ENCODE measurements at places on chromosomes 1 and 21.

GRCh38 chr1:76239470-76239918, 164.9 kb downstream of the ST6GALNAC3 start:
- no peak for DNase-seq

GRCh38 chr1:40059338-40059959, 18.9 kb downstream of the CAP1 start:
- no peak for DNase-seq

DNA sequence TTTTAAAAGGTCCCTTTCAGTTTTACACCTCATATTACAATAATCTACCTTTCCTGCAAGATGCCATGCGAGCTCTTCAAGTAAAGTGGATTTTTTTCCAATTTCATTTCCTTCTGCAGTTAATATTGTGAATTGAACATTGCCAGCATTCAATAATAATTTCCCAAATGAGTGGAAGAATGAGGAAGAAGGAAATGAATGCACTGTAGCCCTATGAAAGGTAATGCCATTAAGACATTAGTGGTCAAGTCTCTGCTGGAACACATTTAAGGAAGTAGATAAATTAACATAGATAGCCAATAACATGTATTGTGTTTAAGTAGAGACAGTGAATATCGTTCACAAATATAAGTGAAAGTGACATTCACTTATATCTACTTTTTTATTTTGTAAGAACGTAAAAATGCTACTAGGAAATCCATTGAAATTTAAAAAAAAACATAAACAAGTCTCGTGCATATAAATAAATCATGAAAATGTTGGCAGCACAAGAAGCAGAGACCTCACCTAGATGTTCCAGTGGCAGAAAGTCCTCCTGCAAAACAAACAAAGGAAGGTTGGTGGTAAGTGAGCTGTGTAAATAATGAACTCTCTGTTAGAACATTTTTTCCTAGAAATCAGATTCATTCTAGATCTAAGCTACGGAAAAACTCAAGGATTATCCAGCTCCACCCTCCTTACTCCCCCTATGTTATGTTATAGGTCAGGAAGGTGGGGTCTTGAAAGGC, 17.7 kb downstream of the FCRL3 start:
- DNase-seq = no peak

GRCh38 chr1:202811296-202812175, 782 bp downstream of the PCAT6 start:
- peak; percentile 20 for DNase-seq

DNA sequence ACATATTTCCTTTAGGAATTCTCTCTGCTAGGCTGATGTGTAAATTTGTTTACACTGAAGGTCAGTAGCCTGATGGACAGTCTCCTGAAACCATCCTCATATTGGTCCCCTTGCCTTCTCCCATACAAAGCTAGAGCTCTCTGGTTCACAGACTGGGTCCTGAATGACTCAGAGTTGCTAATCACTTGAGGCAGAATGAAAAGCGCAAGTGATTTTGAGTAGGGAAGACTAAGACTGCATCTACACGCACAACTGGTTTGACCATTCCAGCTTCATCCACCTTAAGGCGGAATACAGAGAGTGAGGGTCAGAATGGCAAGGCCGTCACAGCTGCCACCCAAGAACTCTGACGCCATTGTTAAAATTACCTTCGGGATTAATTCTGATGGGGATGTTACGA, 70.2 kb upstream of the KIF26B start:
- DNase-seq = no peak

GRCh38 chr1:147556643-147557042, 15.3 kb downstream of the BCL9 start:
- no peak for DNase-seq

DNA sequence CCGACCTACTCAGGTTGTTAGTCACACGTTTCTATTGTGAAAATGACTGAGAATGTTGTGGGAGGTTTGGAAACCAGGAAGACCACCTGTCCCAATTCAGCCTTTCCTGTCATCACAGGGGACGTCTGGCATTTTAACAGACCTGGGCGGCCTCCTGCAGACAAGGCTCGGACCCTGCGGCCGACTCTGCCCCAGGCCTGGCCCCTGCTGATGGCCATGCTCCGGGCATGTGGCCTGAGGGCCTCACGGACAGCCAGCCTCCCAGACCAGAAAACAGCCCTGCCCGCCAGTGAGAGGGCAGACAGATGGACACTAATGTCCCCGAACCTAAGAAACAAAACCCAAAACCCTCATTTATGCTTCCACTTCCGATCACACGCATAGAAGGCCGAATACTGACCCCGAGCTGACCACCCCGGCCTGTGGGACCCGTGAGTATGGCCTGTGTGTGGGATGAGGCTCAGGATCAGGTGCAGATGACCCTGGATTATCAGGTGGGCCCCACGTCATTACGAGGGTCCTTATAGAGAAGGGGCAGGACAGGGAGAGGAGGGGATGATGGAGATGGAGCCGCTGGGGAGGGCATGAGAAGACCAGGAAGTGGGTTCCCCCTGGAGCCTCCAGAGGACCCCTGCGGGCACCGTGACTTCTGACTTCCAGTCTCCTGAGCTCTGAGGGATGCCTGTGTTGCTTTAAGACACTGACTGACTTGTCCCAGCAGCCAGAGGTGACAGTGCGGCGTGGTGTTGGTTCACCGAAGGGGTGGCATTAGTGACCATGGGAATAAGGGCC, 9.6 kb downstream of the COL18A1 start:
- no peak for DNase-seq

DNA sequence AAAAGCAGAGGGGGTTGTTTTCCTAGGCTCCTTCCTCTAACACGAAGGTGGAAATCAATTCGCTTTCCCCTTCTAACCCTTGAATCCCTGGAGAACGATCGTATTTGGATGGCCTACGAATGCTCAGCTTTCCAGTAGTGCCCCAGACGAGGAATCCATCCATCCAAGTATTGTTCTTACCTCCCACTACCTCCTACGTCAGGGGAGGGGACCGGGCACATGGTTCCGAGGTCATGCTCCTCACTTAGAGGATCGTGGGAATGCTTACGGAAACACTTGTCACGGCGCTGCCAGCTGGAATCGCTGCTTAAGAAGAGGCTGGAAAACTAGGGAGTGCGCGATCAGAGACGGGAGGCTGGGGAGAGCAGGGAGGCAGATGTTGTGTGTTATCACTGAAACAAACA, 47.4 kb downstream of the CAPZB start:
- peak; percentile 87 for DNase-seq

GRCh38 chr1:37306461-37306860, 167.9 kb upstream of the ZC3H12A start:
- DNase-seq = no peak

DNA sequence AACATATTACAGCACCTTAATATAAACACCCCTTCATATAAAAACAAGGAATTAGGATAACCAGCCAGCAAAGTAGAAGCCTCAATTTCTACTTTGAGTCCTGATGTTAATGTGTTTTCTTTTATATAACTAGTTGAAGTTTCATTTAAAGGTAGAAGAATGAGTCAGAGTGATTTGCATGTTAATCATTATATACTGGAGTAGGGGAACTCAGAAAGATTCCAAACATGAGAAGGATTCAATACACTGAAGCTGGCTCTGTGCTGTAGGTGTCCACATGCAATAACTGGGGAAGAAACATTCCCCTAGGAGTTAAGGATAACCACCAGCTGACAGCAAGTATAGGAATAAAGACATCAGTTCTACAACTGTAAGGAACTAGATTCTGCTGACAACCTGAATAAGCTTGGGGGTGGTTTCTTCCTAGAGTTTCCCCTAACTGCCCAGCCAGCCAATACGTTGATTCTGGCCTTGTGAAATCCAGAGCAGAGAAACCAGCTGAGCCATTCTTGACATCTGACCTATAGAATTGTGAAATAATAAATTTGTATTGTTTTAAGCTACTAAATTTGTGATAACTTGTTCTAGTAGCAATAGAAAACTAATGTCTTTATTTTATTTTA, 33.4 kb upstream of the RNPC3 start:
- no peak for DNase-seq

DNA sequence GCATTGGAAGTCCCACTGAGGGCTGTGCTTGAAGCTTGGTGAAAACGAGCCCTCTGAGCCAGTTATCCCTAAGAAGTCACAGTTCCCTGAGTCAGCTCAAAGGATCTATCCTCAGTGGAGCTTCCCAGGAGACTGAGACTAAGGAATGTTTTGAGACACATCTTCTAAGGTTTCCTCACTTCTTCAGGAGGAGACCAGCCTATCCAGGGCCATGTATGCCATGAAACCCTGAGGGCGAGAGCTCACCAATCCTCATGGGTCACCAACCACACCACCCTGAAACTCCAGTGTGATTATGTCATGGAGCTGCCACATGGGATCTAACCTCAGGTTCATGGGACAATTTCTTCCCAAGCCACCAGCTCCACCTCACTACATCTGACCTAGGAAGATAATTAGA, 7.6 kb upstream of the TIE1 start:
- DNase-seq = no peak

- no peak for DNase-seq
These were observed 73.2 kb upstream of the TRABD2B start for GRCh38 chr1:48070396-48070750.

GRCh38 chr1:2446394-2446793, 29.7 kb upstream of the PLCH2 start:
- no peak for DNase-seq

DNA sequence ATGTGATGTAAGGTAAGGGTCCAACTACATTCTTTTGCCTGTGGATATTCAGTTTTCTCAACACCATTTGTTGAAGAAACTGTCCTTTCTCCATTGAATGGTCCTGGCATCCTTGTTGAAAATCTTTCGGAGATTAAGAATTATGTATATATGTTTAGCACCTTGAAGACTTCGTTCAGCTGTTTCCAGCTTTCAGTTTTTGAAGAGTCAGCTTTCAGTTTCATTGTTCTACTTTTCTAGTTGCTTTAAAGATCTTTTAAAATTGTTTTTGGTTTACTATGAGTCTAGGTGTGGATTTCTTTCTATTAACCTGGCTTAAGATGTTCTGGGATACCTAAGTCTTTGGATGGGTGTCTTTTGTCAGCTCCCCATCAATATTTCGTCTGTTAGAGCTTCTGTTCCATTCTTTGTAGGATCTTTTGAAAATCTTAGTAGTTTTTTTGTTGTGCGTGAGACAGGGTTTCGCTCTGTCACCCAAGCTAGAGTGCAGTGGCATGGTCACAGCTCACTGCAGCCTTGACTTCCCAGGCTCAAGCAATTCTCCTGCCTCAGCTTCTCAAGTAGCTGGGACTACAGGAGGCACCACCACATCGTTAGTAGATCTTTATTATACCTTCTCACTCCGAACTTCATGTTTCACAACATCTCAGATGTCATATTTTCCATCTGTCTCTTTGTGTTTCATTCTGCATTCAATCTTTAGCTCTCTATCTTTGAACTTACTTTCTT, 353.5 kb upstream of the B3GALT2 start:
- DNase-seq = no peak

- DNase-seq = no peak
These were observed 588 bp upstream of the WNT3A start for GRCh38 chr1:228006034-228006785.

DNA sequence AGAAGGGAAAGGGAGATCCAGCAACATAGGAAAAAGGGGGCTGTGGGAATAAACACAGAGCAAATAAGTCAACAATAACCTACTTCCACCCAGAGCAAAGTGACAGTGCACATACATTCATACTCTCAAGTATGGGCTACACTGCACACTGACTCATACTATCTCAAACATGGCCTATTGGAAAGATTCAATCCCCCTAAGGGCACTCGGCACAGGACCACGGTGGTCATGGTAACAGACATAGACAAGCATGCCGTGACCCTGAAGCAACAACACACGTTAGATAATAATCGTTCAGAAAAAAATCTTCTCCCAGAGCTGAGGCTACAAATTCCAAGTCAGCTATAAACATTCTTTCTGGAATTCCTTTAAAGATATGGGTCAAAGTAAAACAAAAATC, 16.8 kb upstream of the JAK1 start:
- no peak for DNase-seq

DNA sequence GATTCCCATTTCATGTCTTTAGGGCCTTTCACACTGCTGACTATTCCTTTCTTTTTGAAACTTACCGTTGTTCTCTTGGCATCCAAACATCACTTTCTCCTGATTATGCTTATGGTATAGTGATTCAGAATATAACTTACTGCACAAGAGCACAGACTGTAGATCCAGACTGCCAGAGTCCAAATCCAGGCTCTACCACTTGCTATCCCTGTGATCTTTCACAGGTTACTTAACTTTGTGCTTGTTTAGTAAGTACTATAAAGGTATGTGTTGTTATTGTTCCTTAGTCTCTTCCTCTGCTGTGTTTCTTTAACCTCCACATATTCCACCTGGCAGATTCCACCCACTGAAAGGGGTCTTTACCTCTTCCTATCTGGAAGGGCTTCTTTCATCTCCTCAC, 8.4 kb downstream of the SCMH1 start:
- no peak for DNase-seq

DNA sequence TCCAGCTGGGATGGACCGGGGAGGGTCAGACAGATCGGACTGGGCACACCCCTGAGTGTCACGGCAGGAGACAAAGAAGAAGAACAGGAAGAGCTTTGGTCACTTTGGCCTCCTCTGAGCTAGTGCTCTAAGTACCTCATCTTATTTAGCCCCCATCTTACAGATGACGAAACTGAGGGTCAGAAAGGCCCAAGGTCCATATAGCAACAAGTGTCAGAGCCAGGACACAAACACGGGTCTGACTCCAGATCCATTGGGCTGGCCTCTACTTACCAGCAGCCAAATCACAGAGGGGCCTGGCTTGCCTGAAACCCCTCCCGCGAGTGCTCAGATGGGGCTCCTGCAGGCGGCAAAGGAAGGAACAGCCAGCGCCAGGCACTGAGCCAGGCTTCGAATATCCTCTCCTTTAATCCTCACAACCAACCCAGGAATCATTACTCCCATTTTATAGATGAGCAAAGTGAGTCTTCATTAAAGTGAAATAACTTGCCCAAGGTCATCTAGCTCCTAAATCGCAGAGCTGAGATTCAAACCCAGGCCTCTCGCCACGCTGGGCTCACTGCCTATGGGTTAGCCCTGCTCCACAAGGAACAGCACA, 25.7 kb upstream of the SELENON start:
- no peak for DNase-seq

GRCh38 chr1:157132616-157133167, 5.5 kb downstream of the ETV3 start:
- no peak for DNase-seq

All from renal pelvis (tissue), 12 donors.